ENCODE measurements at places on chromosomes 6 and 20.

GRCh38 chr20:25129908-25130307 is 48.0 kb upstream of the VSX1 start:
- DNase-seq, result no peak

- DNase-seq, result peak; percentile 74
Observed at GRCh38 chr6:33314515-33314942, 651 bp upstream of the TAPBP start.

GRCh38 chr20:50312682-50313521 is 122.3 kb downstream of the CEBPB start:
- DNase-seq, result peak; percentile 69

- no peak for DNase-seq
Observed at GRCh38 chr6:143613749-143614148, 64.0 kb upstream of the PHACTR2 start.

GRCh38 chr20:40711079-40711478 is 22.0 kb upstream of the MAFB start:
- DNase-seq, result no peak

DNA sequence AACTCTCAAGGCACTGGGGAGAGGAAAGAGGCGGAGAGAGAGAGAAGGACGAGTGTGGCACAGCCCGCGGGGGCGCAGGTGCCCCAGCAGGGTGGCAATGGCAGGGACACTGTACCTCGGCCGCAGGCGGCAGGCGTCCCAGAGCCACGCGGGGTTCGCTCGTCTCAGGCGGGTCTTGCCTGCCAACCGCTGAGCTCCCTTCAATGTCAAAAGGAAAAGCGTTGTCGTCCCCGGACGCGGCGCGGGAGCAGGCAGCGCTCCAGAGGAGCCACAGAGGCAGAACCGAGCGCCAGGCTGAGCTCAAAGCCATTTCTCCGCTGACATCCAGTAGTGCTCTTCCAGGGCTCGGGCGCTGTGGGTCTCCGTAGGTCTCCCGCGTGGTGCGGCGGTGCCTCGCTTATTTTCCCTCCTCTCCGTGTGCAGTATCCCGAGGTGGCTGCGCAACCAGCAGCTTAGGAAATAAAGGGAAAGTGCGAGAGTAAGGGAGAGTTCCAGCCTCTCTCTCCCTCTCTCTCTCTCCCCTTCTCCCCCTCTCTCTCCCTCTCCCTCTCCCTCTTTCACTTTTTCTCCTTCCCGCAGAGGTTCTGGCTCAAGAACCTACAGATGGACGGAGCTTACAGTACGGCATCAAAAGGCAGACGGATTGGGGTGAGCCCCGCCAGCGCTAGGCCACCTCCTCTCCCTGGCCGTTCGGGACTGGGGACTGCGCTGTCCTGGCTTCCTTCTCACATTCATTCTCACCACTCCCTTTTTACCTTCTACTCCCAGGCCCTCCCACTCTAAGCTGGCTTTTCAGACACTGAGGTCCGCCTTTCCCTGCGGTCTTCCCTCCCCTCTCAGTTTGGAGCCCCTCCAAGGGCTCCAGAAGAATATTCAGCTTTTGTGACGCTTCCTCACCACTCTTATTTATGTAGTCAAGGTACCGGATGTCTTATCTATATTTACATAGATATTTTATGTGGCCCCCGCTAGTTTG is at the start of gene LAMA4:
Gene LAMA4, minus strand, starts transcription at position 727 of the 976 bp plus-strand sequence. Its CDS starts 417 bp downstream, at position 310.
- DNase-seq, result no peak

DNA sequence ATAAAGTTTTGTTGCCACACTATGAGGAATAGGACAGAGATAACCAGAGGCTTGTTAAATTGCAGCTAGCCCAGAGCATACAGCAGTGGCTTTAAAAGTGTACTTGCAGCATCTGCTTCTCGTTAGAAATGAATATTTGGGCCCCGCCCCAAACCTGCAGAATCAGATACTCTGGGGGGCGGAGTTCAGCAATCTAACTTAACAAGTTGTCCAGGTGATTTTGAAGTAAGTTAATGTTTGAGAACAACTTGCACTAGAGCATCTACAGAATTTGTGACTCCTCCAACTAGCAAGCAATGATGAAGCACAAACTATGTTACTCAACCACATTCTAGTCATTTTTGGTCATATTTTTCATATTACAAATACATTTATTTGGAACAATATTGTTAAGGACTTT is 10.6 kb upstream of the SUPT3H start:
- no peak for DNase-seq

DNA sequence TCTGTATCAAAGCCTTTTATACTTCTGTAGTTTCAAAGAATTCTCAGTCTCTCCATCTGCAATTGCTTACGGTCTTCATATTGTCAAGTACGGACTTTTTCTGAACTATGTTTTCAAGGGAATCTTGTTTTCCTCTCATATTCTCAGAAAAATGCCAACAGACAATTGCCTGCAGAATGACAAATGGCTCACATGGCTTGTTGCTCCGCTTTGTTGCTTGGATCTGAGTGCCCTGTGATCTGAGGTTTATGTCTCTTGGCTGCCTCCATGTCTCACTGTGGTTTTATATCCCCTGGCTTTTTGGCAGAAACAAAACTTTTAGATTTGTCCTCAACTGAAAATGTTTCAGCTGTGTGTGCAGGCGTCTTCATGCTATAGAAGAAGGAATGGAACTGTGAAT is 285.4 kb upstream of the CHD6 start:
- no peak for DNase-seq

- no peak for DNase-seq
Observed at GRCh38 chr6:114783083-114783482, 440.3 kb upstream of the HS3ST5 start.

- DNase-seq, result peak; percentile 97
Observed at GRCh38 chr6:111743862-111744692, 129.2 kb downstream of the FYN start.

GRCh38 chr6:15313367-15313766 is 67.5 kb downstream of the JARID2 start:
- no peak for DNase-seq
